T-helper 22 cell (primary cell): ENCODE measurements at places on chromosomes 7 and 10.

DNA sequence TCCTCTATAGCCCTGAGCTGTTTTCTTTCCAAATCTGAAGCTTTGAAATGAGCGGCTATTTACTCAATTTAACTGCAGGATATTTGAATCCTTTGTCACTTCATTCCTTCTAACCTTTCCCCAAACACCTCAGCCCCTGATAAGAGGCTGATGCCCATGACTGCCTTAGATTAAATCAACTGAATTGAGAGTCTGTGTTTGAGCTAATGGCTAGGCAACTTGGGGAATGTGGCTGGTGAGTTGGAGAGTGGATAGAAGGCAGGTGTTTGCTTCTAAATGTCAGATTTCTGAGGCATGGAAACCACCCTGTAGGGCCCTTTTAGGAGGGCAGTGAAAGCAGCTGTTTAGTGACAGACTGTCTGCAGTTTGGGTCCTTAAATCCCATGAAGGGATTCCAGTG, 759.9 kb downstream of the LRMDA start:
- no peak for DNase-seq

DNA sequence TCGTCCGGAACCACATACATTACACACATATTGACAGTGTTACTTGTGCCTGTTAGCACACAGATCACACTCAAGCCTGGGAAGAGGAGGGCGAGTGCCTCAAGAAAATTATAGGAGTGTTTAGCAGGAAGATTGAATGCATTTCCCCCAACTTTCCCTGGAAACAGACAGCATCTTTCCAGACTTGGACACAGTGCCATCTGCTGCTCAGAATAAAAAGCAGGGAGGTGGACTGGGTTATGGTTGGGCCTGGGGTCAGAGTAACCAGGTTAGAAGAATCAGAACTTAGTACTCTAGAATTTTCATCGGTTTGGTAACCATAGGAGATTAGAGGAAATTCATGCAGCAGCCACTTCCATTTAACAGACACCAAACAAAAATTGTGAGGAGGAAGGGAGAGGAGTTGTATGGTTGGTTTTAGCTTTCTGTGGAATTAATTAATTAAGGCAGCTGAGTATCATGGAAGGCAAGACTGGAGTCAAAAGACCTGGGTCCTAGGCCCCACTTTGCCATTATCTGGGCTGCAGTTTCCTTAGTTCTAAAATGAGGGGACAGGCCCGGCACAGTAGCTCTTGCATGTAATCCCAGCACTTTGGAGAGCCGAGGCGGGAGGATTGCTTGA, 43.4 kb upstream of the OPTN start:
- no peak for DNase-seq

DNA sequence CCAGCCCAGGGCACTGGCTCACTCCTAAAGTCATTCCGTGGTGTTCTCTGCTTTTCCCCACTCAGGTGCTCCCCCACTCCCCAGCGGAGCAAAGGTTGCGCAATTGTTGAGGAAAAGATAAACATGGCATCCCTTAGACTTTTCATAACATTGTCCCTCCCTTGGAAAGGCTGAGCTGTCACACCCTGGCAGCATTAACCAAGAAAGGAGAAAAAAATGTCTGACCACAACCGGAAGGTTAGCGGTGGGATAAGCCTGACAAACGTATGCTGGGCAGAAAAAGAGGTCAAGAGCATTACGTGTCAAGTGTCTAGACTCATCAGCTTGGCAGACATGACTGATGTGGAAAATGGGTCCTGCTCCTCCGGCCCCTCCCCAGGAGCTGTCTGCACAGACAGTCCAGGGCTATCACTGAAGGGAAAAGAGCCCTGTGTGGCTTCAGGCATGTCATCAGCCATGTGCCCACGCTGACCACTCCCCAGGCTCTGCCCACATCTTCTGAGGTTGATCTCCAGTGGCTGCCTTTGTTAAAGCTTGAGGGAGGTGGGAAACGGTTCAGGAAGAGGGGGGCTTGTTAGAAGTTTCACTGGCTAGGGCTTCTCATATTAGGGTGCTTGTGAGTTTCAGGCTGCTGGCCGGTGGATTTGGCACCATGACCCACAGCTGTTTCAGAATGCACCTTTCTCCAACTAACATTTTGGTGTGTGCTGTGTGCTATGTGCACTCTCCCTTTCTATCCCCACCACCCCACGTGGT, 30.1 kb downstream of the BTBD16 start:
- DNase-seq: no peak

DNA sequence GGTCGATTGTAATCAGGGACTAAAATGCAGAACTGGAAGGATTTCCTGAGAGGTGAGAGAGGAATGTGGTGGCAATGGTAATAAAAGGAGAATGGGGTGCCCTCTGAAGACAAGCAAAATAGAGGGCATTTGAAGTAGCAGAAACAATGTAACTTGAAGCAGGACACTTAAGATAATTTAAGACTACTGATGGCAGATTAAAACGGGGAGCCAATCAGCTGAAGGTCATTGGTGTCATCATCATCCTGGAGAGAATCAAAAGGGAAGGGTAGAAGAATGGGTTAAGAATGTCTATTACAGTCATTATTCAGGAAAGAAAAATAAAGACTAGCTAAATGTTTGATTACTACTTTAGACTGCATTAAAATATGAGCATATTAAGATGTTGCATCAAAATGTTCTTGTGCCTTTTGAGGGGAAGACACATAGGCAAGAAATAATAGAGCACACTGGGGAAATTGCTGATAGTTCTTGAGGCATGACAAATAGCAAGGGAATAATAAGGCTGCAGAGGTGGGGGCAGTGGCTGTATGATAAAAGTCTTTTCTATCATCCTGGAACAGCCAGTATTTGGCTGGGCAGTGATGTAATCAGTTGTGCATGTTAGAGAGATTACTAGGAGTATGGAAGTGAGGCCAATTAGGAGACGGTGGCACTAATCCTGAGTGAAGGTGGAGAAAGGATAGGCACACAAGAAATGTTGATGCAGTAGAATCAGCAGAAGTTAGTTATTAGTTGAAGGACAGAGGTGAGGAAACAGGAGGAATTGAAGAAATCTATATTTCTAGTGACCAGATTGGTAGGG, 60.2 kb downstream of the CCDC71L start:
- DNase-seq: no peak

GRCh38 chr10:103752680-103753248, 102.6 kb downstream of the SH3PXD2A start:
- no peak for DNase-seq
